WTC11 (cell line): ENCODE measurements at places on chromosomes 3 and 15. TPM values are rescaled to one million over a fixed set of nuclear protein-coding genes. Genes with fewer than 3 reads are reported as not detected.

- no peaks in the 10 kb centered on the region for H3K36me3 ChIP-seq
- H3K27ac ChIP-seq, result no peak overlapping the region
- no peaks in the 10 kb centered on the region for H3K27me3 ChIP-seq
- H3K4me3 ChIP-seq, result no peak overlapping the region
- no peaks in the 10 kb centered on the region for H3K4me1 ChIP-seq
Measured at GRCh38 chr15:87167055-87167454, 1087.4 kb downstream of the AGBL1 start.

GRCh38 chr15:77183066-77183465 lies 112.2 kb upstream of the TSPAN3 start:
- no peak overlapping the region for H3K27ac ChIP-seq
- peaks cover 10% of the 10 kb centered on the region for H3K36me3 ChIP-seq
- no peak overlapping the region for H3K4me3 ChIP-seq

GRCh38 chr3:149902498-149903139 lies 68.1 kb downstream of the PFN2 start:
- DNase-seq, result no peak
- H3K36me3 ChIP-seq, result no peaks in the 10 kb centered on the region
- no peaks in the 10 kb centered on the region for H3K27me3 ChIP-seq
- H3K27ac ChIP-seq, result no peak overlapping the region

GRCh38 chr3:62229908-62230307 lies 143.4 kb downstream of the FEZF2 start:
- no peak overlapping the region for H3K27ac ChIP-seq
- peaks cover 17% of the 10 kb centered on the region for H3K36me3 ChIP-seq
- DNase-seq, result no peak
- peaks cover 27% of the 10 kb centered on the region for H3K4me1 ChIP-seq
- no peak overlapping the region for H3K4me3 ChIP-seq

The MYH15 gene
- 0.09 to 0.16 TPM (median 0.14 TPM) in 3 replicates for total RNA-seq
